ENCODE measurements at places on chromosomes 5 and 9.

- peak; percentile 69 for DNase-seq
Observed at GRCh38 chr5:65100911-65101631, 332.3 kb downstream of the CWC27 start.

DNA sequence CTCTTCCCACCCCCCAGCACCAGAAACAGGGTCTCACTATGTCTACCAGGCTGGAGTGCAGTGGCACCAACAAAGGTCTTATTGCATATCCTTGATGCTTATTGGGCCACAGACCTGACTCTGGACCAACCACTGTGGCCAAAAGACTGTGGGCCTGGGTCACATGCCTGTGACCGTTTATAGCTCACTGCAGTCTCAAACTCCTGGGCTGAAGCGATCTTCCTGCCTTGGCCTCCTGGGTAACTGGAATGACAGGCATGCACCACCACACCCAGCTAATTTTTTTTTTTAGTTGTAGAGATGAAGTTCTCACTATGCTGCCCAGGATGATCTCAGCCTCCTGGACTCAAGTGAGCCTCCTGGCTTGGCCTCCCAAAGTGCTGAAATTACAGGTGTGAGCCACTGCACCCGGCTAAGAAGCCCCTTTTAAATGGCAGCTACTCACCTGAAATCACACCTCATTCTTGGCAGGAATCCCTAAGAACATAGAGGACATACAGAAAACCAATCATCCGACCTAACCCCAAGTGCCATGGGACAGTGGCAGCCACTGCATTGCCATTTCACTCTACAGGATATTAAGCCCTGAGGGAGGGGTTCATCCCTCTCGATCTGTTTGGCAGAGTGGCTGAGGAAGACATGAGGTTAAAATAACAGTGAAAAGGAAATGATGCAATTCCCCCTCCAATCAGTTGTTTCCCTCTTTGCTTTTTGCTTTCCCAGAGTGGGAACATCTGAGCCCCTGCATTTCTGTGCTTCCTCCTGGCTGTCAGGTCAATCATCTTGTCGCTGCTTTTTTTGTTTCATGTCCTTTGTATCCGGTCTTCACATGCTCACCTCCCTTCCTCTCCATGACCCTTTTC lies 74.6 kb downstream of the LRRC70 start:
- DNase-seq = no peak

DNA sequence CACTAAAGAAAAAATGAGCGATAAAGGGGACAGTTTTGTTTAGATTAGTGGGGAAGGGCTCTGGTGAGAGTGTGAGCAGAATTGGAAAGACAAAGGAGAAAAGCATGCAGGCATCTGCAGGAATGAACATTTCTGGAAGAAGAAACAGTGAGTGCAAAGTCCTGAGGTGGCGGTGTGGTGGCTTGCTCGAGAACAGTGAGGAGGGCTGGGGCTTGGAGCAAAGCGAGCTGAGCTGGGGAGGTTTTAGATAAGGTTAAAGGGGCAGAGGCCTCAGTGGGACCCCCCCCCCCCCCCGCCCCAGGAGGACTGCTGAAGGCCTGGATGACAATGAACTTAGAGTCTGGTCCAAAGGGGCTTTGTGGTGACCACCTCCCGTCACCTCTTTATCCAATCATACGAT lies 202.7 kb upstream of the MVB12B start:
- DNase-seq = no peak

DNA sequence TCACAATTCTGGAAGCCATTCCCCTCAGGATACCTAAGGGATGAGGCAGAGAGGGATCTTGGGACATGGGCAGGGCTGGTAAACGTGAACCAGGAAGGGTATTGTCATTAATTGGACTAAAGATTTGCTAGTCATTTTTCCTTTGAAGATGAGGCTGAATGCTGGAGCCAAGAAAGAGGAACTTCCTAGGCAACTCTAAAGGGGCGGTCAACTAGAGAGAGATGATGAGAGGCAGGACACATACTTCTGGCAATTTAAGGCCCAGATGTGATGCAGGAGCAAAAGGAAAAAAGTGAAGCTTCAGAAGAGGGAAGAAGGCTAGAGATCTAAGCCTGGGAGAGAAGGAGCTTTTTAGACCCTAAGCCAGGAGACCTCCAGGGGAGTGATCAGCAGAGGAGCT lies 5.6 kb downstream of the GBA2 start:
- no peak for DNase-seq

DNA sequence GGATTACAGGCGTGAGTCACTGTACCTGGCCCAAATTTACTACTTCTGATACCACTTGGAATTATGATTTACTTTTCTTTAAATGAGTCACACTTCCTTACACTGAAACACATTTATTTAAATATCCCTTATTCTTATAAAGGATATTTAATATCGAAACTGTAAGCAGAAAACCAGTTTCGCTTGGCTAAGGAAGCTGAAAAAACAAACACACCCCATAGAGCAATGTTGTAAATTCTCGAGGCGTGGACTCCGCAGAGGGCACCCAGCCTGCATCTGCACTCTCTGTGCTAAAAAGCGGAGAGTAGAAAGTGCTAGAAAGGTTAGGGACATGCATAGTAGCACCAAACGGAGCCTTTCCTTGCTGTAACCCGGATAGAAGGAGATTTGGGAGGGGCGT lies 86.5 kb downstream of the HMCN2 start:
- no peak for DNase-seq

Measured in adipocyte (in vitro differentiated cells).